ENCODE measurements at places on chromosomes 3 and 15.

DNA sequence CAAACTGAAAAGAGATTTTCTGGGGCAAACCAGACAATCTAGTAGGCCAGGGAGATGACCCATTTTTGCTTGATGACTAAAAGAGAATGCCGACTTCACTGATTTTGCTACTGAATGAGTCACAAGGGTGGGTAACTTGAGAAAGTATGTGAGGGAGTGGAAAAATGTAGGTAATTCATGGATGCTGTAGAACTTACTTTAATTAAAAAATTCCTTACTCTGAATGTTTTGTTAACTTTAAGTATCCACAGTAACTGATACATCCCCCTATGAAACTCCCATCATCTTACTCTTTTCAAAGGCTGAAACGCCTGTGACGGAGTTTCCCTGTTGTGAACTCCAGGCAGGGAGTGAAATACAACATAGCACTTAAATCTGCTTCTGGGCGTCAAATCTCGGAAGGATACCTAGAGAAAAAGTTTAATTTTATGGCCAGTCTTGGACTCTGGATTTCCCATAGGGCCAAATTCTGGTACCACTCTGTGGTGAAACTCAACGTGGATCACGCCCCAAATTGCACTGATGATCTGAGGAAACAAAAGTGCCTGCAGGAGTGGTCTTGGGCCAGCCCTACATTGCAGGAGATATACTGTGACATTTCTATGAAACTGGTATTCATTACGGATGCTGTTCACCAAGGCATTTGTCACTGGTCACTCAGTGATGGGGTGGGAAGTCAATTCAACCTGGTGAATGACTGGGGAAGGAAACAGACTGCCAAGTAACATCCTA lies 24.0 kb downstream of the GOLIM4 start:
- no peak for DNase-seq

DNA sequence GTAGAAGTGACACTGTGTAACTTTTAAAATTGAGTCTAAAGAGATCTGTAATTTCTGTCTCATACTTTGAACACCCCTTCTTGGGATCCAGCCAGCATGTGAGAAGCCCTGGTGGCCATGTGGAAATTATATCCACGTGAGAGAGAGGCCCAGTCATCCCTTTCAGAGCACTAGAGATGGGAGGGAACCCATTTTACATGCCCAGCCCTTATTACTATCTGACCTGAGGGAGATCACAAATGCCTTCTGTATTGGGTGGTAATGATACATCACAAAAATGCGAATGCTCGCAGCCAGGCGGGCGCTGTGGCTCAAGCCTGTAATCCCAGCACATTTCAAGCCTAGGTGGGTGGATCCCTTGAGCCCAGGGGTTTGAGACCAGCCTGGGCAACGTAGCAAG lies 27.3 kb upstream of the TRAK1 start:
- DNase-seq = no peak

DNA sequence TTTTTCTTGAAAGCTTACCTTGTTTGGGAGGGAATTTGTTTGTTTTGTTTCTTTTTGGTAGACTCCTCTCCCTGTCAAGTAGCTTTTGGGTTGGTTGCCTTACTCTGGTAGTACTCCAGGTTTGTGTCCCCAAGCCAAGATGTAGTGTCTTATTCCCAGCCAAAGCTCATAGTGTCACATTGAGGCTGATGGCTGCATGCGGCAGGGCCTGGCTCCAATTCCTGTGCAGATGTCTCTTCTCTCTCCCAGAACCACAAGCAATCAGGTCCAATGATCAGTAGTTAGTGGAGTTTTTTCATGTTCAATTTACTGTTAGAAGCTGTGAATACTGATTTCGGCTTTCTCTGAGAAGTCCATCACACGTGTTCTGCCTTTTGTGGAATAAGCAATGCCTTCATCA lies 221.1 kb upstream of the THBS1 start:
- no peak for DNase-seq

DNA sequence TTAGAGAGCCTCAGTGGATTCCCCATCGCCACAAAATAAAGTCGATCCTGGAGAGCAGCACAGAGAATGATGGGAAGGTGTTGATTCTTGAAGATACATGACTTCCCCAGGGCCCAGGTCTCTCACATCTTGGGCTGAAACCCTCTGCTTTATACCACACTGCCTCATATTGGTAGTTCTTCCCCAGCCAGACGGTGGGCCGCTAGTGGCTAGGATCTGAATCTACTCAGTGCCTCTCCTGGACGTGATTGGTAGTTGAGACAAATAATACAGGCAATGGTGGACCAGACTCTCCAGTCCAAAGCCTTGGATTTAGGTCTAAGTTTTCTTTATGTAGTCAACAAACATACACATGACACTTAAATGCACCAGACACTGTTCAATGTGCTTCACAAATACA lies 49.7 kb downstream of the RAB11A start:
- DNase-seq = no peak

GRCh38 chr3:48585411-48585810 lies 9.7 kb downstream of the COL7A1 start:
- DNase-seq = no peak

DNA sequence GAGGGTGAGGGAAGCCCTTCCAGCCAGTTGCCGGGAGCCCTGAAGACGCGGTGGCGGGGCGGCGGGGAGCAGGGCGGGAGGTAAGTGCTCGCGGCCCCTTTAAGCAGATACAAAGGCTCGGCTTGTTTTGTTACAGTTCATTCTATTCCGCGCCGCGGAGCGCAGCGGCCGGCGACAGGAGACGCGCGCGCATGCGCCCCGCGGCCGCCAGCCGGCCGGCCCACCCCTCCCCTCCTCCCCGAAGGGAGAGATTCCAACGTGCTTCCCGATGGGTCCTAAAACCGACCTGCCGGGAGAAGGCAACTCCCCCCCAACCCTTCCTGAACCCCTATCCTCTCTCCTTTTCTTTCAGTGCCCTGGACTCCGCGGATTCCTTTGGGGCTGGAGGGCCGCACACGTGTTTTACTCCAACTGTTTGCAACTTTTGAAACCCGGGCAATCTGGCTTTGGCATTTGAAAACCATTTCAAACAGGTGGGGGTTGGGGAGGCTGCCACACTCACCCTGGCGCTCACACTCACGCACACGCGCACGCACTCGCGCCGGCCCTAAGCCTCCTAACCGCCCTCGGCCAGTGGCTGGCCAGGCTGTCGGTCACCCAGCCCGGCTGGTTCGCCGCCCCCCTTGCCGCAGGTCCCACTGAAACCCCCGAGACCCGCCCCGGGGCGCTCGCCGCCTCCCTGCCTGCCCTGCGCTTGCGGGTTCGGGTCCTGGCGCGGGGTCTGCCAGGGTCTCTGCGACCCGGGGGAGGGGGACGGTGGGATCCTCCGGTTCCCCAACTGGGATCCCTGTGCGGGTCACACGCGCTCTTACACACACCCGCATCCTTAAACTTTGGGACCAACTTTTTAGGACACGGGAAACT lies at the start of gene MAGI1:
Gene MAGI1 (minus strand): TSS at position 193 of the 864 bp plus-strand sequence. CDS start 610 bp downstream, outside the sequence.
- DNase-seq = no peak
